ENCODE measurements at places on chromosomes 6 and 20. TPM values are rescaled to one million over a fixed set of nuclear protein-coding genes. Genes with fewer than 3 reads are reported as not detected.

DNA sequence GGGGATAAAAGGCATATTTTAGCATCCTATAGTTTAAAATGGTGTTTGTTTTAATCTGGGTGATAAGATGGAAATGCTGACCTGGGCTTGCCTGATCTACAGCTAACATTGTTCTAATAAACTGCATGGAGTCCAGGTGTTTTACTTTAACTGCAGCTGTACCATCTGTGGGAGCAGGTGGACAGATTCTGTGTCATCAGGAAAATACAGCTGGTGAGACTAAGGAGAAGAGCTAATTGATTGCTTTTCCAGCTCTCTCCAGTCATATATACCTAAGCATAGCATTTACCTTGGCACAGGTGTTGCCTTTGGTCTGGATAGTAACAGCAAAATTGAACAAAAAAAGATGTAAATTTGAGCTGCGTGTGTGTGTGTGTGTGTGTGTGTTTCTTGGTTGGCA is 31.6 kb downstream of the CBFA2T2 start:
- no peak for DNase-seq

- no peak for DNase-seq
Observed at GRCh38 chr6:128572294-128572693, 51.9 kb upstream of the PTPRK start.

GRCh38 chr6:28981833-28982475 is 23.2 kb downstream of the ZNF311 start:
- DNase-seq, result peak; percentile 97

Gene RRAGD
- total RNA-seq, result 103 TPM

- DNase-seq, result no peak
Observed at GRCh38 chr6:46199387-46199786, 28.6 kb upstream of the ENPP5 start.

DNA sequence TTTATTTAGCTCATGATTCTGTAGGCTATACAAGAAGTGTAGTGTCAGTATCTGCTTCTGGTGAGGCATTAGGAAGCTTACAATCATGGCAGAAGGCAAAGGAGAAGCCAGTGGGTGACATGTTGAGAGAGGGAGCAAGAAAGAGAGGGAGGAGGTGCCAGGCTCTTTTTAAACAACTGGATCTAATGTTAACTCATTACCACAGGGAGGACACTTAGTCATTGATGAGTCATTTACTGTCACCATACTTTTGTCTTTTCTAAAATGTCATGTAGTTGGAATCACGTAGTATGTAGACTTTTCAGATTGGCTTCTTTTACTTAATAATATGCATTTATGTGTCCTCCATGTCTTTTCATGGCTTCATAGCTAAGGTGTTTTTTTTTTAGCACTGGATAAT is 58.1 kb downstream of the NUS1 start:
- no peak for DNase-seq

Gene PNLDC1
- 0.22 TPM for total RNA-seq

- no peak for DNase-seq
Observed at GRCh38 chr6:39695447-39695846, 29.8 kb downstream of the KIF6 start.

Gene KIF13A
- total RNA-seq, result 38.1 TPM

DNA sequence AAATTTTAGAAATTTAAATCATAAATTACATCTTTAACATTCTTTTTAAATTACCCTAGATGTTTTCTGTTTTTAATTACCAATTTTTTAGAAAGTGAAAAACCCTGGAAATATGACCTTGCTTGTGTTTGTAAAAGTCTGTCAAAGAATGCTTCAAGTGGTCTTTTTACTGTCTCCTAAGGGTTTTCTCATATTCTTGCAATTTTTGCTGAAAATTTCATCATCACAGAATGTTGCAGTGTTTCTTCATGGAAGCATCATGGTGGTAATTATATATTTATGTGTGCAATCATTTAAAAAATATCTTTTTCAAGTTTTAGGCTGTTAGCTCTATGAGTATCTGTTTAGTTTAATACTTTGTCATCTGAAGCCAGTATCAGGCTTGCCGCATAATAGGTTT is 178.2 kb downstream of the HDGFL1 start:
- no peak for DNase-seq

Measured in muscle of leg (tissue), 16 donors.